HCT116 (cell line): ENCODE measurements at places on chromosomes 16 and 17.

DNA sequence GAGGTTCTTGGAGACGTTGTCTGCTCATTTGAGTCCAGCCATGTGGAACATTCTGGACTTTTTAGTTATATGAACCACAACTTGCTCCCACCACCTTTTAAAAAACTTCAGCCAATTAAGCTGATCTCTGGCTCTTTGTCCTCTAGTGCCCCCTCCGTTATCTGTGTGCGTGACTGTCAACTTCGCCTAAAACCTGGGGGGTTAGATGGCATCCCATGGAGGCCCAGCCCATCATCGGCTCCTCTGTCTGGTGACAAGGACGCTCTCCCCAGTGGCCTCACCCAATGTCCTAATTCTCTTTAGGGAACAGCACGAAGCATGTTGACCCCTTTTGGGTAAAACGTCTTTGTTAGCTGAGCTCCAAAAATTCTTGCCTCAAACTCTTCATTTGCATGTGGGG, 341.0 kb upstream of the TNRC6C start:
- no peak for DNase-seq

DNA sequence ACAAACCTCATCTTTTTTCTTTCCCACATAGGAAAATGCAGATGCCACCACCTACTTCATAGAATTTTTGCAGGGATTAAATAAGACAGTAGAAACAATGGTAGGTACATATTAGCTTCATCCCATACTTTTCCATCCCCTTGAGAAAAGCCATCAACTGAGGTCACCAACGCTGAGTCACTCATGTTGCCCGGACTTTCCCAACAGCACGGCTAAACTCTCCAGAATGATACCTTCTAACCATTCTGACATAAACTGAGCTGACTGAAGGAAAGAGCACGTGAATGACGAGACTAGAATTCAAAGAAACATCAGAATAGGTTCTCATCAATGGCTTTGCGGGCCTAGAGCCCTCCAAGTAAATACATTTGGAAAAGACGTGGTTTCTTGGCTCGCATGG, 146.0 kb upstream of the RCVRN start:
- DNase-seq: no peak

DNA sequence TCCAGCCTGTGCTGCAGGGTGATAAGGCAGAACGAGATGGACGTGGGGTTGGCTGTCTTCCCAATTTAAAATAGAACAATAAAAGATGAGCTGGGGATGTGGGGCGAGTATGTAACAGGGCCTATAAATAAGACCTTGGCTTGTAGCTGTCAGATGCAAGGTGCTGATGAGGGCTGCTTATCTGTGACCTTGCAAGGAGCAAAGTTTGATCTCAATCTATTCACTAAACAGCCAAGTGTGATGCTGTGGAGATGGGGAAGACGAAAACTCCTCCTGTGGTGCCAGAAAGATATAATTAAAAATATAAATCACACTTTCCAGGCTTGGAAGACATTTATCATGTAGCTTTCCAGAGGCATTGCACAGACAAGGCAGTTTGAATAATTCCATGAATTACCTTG, 26.7 kb upstream of the TEX2 start:
- DNase-seq: no peak

DNA sequence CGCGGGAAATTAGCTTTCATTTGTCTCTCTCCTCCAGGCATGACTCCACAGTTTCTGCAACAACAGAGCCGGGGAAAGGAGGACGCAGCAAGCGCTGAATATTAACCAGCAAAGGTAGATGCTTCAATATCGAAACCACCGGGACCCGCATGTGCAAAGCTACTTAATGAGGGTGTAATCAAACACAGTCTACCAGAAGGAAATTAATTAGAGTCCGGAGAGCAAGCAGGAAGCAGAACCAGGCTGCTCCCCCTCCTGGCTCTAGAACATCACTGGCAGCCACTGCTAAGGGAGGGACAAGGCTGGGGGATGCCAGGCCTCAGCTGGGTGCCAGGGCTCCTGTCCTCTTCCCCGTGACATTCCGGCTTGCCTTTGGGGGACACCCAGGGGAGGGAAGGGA, 21.7 kb downstream of the LRRC75A start:
- DNase-seq: no peak

GRCh38 chr16:57594531-57595031, 33.8 kb upstream of the ADGRG1 start:
- DNase-seq: no peak

DNA sequence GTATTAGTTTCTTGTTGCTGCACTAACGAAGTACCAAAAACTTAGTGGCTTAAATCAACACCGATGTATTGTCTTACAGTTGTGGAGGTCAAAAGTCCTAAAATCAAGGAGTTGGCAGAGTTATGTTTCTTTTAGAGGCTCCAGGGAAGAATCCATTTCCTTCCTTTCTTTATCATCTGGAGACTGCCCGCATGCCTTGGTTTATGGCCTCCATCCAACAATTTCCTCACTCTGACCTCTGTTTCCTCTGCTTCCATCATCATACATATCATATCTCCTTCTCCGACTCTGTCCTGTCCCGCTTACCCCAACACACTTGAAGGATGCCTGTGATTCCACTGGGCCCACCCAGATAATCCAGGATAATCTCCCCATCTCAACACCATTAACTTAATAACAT, 627.8 kb downstream of the KCNJ2 start:
- DNase-seq: no peak

- no peak for DNase-seq
Measured at GRCh38 chr17:59418732-59419166, 87.3 kb downstream of the YPEL2 start.
